ENCODE measurements at places on chromosomes 16 and 17.
A peak's percentile ranks its signal among the peaks of the same experiment; 100 is the strongest.

DNA sequence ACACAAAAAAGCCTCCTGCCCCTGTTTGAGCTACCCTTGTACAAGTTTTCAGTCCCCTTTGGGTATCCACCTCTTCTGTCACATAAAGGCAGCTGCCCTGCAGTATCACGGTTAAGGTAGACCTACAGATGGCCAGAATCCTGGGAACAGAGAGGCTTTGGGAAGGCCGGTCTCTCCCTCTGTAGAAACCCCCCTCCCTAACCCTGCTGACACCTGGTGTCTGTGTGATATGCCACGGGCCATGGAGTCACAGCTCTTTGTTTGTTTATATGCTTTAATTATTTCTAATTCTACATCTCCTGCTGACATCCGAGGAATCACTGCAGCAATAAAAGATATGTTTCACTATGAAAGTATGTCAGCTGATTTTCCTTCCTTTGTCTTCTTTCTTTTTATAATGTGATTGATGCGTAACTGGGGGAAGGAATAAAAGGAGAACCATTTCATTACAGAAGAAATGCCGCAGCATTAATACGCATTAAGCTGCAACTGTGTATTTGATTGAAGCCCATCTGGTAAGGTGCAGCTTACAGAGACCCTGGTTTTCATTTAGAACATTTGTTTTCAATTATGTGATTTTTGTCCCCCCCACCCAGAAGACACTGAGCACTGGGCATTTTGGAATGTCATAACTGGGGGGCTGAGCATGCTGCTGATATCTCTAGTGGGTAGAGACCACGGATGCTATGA lies 142.1 kb downstream of the SLC39A11 start:
- DNase-seq: no peak

GRCh38 chr17:81084680-81085419 lies 49.9 kb downstream of the BAIAP2 start:
- no peak for DNase-seq

DNA sequence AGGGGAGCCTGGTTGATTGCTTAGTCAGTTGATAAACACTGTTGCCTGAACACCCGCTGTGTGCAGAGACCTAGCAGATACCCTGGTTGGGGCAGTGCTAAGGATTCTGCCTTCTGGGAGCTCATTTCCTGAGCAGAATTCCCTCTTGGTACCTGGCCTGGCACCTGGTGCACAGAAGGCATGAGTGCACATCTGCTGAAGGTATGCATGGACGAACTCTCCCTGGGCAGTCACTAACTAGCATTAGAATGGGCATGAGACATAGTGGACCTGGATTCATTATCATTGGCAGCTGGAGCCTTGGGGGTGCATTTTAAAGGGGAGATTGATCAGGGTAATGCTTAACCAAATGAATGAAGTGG lies 13.1 kb downstream of the ADCY7 start:
- no peak for DNase-seq

GRCh38 chr16:26983426-26983825 lies 83.3 kb upstream of the C16orf82 start:
- DNase-seq: no peak

- DNase-seq: no peak
These were observed 7.9 kb downstream of the GNAO1 start for GRCh38 chr16:56199164-56199563.

DNA sequence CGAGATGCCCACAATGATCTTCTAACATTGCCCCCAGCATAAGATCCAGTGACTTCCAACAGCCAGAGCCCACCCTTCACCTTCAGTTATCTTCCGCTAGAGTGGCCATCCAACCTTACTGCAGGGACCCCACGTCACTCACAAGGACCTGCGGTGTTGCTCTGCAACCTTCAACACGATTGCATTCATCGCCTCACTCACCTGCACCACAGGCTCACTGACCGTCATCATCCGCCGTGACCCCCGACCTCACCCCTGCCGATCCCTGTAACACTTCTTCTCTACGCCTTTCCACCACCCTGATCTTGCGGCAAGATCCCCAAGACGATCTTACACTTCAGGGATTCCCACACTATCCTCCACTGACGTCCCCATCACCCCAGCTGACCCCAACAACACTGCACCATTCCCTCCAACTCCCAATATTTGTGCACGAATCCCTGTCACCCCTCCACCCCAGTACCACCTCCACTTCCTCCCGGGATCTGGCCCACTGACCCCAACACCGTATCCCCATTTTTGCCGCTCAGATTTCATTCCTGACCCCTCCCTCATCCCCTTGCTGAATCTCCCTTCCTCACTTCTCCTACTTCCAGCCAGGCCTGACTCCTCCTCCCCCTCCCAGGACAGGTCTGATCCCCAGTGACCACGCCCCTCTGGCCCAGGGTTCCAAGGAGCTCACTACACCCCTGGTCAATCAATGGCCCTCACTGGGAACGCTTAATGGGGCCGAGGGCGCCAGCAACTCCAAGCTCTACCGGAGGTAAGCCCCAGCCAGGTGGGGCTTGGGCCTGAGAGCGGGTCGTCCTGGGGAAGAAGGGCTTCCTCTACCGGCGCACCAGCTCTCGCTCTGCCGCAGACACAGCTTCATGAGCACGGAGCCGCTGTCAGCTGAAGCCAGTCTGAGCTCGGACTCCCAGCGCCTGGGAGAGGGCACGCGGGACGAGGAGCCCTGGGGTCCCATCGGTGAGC lies 7.6 kb downstream of the RUNDC3A start:
- peak; percentile 86 for DNase-seq

DNA sequence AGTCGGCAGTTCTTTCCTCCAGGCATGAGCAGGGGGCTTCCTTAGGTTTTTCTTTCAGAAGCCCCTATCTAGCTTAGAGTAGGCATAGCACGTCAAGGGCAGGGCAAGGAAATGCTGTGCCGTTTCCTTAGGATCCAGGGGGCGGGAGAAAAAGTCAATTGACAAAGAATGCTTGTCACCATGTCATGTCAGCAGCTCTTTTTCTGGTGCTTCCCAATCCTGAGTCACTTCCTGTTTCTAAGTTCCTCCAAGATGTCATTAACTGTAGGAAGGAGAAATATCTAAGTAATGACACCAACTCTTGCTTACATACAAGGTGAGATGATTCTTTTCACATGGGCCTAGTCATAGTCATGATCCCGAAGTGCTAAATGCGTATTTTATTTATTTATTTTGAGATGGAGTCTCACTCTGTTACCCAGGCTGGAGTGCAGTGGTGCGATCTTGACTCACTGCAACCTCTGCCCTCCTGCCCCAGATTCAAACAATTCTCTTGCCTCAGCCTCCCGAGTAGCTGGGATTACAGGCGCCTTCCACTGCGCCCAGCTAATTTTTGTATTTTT lies 35.2 kb downstream of the GJC1 start:
- DNase-seq: no peak
